ENCODE measurements at places on chromosomes 12 and 14. TPM values are rescaled to one million over a fixed set of nuclear protein-coding genes. Genes with fewer than 3 reads are reported as not detected.

Gene RNASE3
- polyA plus RNA-seq = not detected

Gene CD4
- polyA plus RNA-seq = not detected

Gene KLRB1
- not detected for polyA plus RNA-seq

Gene DCAF5
- polyA plus RNA-seq = 26.4 TPM

Gene NAA25
- 16.1 TPM for polyA plus RNA-seq

Gene PTPN6
- polyA plus RNA-seq = 0.21 TPM

Gene RAD9B
- polyA plus RNA-seq = 0.22 TPM

Gene SETD1B
- 1.7 TPM for polyA plus RNA-seq

Gene DPPA3
- polyA plus RNA-seq = not detected

Gene ESR2
- not detected for polyA plus RNA-seq

Gene DPY19L2
- 0.31 TPM for polyA plus RNA-seq

Gene FITM1
- not detected for polyA plus RNA-seq

Gene TMEM63C
- not detected for polyA plus RNA-seq

Gene DCD
- polyA plus RNA-seq = not detected

Gene PLBD1
- 0.29 TPM for polyA plus RNA-seq

Gene PLEKHG7
- polyA plus RNA-seq = not detected

Gene KRT3
- not detected for polyA plus RNA-seq

Gene IGFBP6
- 1,899 TPM for polyA plus RNA-seq

Gene HOXC5
- 1.3 TPM for polyA plus RNA-seq

Gene TBX3
- polyA plus RNA-seq = 29.2 TPM

Gene CGRRF1
- 27.1 TPM for polyA plus RNA-seq

Gene TSPAN8
- not detected for polyA plus RNA-seq

Gene ALX1
- polyA plus RNA-seq = not detected

Gene MYO1H
- not detected for polyA plus RNA-seq

Gene SPPL3
- 24.8 TPM for polyA plus RNA-seq

Gene LMNTD1
- polyA plus RNA-seq = 0.58 TPM

Gene RNU4-1
- not detected for polyA plus RNA-seq

Gene TMED8
- 3.2 TPM for polyA plus RNA-seq

Gene GPRC5D
- not detected for polyA plus RNA-seq

Gene STX2
- polyA plus RNA-seq = 28.9 TPM

Gene TMEM117
- 14.7 TPM for polyA plus RNA-seq

Gene GYS2
- not detected for polyA plus RNA-seq

Gene COQ10A
- polyA plus RNA-seq = 9.6 TPM

Gene STAT2
- 104 TPM for polyA plus RNA-seq

Gene PGF
- 1.1 TPM for polyA plus RNA-seq

Gene CD163
- not detected for polyA plus RNA-seq

Gene NPFF
- polyA plus RNA-seq = not detected

Measured in GM23248 (cell line).